Stimulated activated CD8-positive, alpha-beta memory T cell treated with anti-CD3 and anti-CD28 coated beads, Interleukin-7, amount 100 ng/mL, for 1 hour (primary cell): ENCODE measurements at places on chromosomes 3 and 15.

DNA sequence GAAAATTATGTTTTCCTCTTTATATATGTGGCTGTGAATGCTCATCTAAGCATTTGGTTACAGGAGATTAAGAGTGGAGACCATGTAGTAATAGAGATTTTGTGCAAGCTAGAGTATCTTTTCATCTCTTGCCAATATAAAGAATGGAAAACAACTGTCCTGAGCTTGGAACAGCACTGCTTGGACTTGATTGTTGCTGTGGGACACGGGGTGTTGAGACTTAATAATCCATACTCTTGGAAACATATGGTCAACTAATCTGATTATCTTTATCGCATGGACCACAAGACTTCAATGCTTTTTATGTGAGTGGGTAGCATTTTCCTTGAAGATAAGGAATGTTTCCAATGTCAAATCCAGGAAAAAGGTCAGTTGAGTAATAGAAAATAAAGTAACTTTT is 806.3 kb downstream of the DIPK2A start:
- DNase-seq, result no peak

GRCh38 chr3:82814660-82815059 is 1053.2 kb upstream of the GBE1 start:
- no peak for DNase-seq

DNA sequence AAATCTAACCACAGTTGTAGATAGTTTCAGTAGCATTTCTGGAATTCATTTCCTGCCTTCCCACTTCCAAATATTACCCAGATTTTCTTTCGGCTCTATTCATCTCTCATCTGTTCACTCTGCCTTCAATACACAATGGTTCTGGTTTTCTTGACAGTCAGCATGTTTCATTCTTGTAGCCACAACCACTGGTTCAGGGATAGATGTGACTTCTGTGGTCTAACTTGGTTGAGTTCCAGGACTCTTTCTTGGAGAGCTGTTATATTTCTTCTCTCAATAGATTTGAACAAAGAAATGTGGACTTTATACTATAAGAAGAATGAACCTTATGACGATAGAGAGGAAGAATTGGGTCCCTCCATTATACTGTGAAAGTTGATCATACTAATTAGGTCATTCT is 228.8 kb downstream of the NSUN3 start:
- no peak for DNase-seq

DNA sequence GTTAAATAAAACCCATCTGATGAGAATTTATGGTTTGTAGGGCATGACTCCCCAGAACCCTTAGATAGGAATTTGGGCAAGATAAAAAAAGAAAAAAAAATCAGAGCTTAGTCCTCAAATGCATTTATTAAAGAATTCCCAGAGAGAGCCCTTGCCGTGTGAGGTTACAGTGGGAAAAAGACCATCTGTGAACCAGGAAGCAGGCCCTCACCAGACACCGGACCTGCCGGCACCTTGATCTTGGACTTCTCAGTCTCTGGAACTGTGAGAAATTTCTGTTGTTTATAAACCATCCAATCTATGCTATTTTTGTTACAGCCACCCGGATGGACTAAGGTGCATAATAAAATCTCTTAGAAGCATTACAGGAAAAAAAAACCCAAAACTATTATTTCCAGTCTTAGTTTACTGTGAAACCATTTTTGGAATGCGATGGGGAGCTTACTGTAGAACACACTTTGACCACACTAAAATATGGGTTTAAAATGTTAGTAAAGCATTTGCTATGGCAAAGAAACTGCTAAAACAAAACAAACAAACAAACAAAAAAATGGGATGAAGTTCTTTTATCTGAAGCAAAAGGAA is 72.2 kb downstream of the LEKR1 start:
- no peak for DNase-seq

- DNase-seq, result no peak
Measured at GRCh38 chr3:152299249-152299976, 30.7 kb downstream of the MBNL1 start.

- no peak for DNase-seq
Measured at GRCh38 chr15:100713163-100713867, 110.9 kb downstream of the ASB7 start.

DNA sequence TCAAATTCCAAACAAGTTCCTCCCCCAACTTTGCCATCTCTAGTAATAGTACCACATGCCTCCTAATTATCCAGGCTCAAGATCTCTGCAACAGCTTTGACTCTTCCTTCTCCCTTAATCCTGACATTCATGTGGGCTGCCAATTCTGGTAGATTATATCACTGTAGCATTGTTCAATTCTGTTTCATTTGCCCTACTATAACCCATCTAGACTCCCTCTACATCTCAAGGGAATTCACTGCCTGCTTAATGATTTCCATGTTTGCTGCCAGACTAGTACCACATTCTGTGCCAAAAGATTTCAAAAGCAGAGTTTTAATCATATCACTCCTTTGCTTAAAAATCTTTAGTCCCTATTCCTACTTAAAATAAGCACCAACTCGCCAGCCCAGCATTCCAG is 34.6 kb upstream of the PPIB start:
- no peak for DNase-seq

GRCh38 chr3:193960487-193961274 is 175.3 kb upstream of the HES1 start:
- DNase-seq, result no peak
